ENCODE measurements at places on chromosomes 3 and 15. TPM values are rescaled to one million over a fixed set of nuclear protein-coding genes. Genes with fewer than 3 reads are reported as not detected.

PARP15 gene
- total RNA-seq, result 0.12 TPM

ADAMTSL3 gene
- 0.05 TPM for total RNA-seq

MASP1 gene
- total RNA-seq, result not detected

GOLGA8G gene
- not detected for total RNA-seq

PDCD7 gene
- total RNA-seq, result 31.6 TPM

- no peak overlapping the region for H3K4me3 ChIP-seq
- H3K27ac ChIP-seq, result no peak overlapping the region
- peaks cover 2% of the 10 kb centered on the region for H3K36me3 ChIP-seq
- no peak for DNase-seq
- no peaks in the 10 kb centered on the region for H3K4me1 ChIP-seq
Observed at GRCh38 chr3:53833053-53833645, 13.1 kb downstream of the CHDH start.

- no peak for DNase-seq
- no peaks in the 10 kb centered on the region for H3K36me3 ChIP-seq
- no peak overlapping the region for H3K27ac ChIP-seq
- no peaks in the 10 kb centered on the region for H3K27me3 ChIP-seq
Observed at GRCh38 chr3:141528800-141529199, 42.0 kb downstream of the RASA2 start.

- H3K36me3 ChIP-seq, result no peaks in the 10 kb centered on the region
- DNase-seq, result no peak
- no peaks in the 10 kb centered on the region for H3K27me3 ChIP-seq
- H3K4me3 ChIP-seq, result no peak overlapping the region
- H3K27ac ChIP-seq, result no peak overlapping the region
Observed at GRCh38 chr15:57440167-57440566, 63.9 kb downstream of the CGNL1 start.

GRCh38 chr3:71035314-71035713 lies 548.2 kb downstream of the FOXP1 start:
- H3K4me1 ChIP-seq, result no peaks in the 10 kb centered on the region
- H3K36me3 ChIP-seq, result no peaks in the 10 kb centered on the region
- H3K27ac ChIP-seq, result no peak overlapping the region

Measured in HCT116 (cell line).